ENCODE measurements at places on chromosomes 11 and 22.
A peak's percentile ranks its signal among the peaks of the same experiment; 100 is the strongest.

DNA sequence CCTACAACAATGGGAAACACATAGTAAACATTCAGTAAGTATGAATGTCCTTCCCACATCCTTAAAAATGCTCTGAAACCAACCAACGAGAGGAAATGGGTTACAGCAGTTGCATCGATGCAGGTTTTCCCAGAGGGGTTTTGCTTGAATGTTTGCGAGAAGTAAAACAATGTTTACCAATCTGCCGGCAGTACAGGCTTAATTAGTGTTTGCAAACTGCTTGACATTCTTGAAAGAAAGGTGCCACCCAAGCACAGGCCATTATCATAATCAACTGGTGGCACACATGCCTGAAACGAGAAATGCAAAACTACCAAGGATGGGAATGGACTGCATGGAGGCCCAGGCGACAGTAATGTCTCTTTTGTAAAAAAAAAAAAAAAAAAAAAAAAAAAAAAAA lies 27.1 kb upstream of the OPCML start:
- no peak for DNase-seq

DNA sequence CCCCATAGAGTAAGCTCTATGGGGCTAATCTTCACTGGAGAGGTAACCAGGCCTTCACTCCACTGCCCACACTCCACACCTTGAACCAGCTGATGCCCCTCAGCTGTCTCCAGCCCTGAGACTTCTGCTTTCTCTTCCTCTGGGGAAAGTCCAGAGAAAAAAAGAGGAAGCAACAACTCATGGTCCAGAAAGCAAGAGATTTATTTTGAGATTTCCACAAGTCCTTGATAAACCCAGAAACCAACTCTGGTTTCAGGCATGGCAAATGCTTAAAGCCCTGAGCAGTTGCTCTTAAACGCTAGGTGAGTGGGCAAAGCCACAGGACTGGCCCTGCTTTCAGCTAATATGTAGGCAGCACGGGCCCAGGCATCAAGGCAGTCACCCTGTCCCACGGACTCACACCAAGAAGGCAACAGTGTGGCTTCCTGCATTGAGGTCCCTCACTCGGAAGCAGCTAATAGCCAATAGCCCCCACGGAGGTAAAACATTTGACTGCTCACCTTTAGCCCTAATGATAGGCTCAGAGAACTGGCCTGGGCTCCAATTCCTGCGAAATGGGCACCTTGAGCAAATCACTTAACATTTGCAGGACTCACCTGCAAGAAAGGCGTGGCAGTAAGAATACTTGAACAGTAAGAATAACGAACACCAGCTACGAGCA lies 4.3 kb downstream of the CYB561A3 start:
- DNase-seq: no peak

GRCh38 chr11:130513132-130513531 lies 64.7 kb downstream of the ADAMTS15 start:
- DNase-seq: peak; percentile 18

DNA sequence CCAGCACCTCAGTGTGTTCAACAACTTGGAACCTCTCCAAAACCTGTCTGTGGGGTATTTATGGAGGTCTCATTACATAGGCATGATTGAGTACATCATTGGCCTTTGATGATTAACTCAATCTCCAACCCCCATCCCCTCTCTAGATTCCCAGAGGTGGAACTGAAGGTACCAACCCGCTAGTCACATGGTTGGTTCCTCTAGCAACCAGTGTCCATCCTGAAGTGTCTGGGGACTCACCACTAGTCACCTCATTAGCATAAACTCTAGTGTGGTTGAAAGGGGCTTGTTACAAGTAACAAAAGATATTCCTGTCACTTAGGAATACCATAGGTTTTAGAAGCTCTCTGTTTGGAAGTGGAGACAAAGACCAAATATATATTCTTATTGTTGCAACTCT lies 40.3 kb downstream of the SIK2 start:
- DNase-seq: no peak

GRCh38 chr11:749731-750130 lies 2.5 kb downstream of the TALDO1 start:
- no peak for DNase-seq

- DNase-seq: no peak
Measured at GRCh38 chr22:25908755-25909154, 166.8 kb downstream of the MYO18B start.

DNA sequence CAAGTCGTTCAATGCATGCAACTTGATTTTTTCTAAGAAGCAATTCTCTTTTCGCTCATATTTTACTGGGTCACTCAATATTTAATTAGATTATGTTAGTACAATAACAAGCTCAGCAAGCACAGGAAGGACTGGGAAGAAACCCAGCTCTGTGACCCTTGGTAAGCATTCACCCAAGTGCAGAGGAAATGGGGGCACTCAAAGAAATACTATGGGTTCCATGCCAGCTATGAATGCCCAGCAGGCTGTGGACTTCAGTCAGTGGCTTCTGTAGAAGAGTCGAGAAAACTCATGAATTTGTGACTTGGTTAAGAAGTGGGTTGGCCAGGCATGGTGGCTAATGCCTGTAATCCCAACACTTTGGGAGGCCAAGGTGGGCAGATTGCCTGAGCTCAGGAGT lies 123.6 kb downstream of the GALNT18 start:
- no peak for DNase-seq

DNA sequence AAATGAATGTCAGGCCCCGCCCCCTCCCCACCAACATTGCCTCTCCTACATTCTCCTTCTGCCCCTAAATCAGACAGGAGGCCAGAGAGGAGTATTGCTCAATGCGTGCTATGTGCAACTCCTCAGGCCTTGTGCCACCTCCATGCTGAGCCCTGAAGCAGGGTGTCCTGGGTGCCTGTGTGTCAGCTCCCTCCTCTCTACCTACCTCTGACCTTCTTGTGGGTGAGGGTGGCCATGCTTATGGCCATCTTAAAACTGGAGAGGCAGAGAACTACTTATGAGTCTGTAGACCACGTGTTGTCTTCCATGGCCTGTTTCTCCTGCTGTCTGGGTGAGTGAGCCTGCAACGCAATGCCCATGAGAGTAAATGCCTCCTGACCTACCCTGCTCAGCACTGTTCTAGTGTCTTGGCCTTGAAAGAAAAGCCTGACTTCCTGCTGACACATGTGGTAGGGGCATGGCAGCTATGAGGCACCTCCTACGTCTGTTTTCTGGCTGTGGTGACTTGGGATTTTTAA lies 10.5 kb downstream of the MCAM start:
- DNase-seq: no peak

GRCh38 chr22:27576815-27577573 lies 224.6 kb downstream of the MN1 start:
- no peak for DNase-seq

GRCh38 chr11:4125141-4125540 lies 30.5 kb downstream of the RRM1 start:
- no peak for DNase-seq

DNA sequence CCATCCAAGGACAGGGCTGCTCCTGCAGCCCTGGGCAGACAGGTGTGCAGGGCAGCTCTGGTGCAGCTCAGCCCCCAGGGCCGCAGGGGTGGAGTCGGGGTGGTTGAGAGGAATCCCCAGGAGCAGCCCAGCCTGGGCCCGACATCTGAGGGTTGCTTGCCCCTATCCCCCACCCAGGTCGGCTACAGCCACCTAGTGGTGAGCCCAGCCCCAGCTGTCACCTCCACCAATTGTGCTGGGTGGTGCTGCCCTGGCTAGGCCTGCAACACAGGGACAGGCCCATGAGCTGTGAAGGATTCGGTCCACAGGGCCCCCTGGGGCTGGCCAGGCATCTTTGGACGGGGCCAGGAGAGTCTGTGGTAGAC lies 29.6 kb downstream of the RTN4R start:
- peak; percentile 68 for DNase-seq

DNA sequence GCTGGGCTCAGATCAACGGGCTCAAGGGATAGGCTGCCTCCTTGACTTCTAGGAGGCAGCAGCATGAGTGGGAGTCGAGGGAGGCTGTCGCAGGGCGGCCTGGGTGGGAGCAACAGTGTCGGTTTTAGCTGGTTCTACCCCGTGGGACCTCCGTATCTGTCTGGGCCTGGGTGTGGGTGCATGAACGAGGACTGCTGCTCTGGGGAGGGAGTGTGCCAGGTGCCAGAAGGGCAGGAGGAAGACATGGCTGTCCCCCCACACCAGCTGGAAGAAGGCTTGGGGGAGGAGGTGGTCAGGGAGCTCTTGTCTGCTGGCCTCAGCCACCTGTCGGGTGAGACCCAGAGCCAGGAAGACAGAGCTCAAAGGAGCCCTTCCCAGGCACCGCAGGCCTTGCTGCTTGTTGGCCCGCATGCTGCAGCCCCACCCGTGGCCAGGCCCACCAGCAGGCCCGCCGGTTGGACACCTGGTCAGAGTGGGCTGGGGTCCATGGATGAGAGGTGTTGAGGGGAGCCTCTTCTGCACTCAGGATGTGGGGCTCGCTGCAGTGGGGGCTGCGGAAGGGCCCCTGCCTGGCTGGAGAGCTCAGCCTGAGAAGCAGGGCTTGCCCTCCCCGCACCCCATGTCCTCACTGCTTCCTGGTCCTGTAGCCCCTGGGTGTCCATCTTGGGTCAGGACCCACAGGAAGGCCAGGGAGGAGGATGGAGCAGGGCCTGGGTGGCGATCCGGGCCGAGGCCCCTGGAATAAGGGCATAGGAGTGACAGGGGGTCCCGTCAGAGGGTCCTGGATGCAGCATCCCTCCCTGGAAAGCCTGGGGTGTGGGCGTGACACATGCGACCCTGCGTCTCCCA lies 3.4 kb downstream of the CEND1 start:
- no peak for DNase-seq

- DNase-seq: no peak
Measured at GRCh38 chr11:32435511-32435941, at the start of gene WT1. WT1 (minus strand) TSS chr11:32435539.

- DNase-seq: no peak
Measured at GRCh38 chr11:1652026-1652425, 22.5 kb downstream of the KRTAP5-5 start.

- no peak for DNase-seq
Measured at GRCh38 chr11:119372260-119373058, 9.0 kb downstream of the USP2 start.

DNA sequence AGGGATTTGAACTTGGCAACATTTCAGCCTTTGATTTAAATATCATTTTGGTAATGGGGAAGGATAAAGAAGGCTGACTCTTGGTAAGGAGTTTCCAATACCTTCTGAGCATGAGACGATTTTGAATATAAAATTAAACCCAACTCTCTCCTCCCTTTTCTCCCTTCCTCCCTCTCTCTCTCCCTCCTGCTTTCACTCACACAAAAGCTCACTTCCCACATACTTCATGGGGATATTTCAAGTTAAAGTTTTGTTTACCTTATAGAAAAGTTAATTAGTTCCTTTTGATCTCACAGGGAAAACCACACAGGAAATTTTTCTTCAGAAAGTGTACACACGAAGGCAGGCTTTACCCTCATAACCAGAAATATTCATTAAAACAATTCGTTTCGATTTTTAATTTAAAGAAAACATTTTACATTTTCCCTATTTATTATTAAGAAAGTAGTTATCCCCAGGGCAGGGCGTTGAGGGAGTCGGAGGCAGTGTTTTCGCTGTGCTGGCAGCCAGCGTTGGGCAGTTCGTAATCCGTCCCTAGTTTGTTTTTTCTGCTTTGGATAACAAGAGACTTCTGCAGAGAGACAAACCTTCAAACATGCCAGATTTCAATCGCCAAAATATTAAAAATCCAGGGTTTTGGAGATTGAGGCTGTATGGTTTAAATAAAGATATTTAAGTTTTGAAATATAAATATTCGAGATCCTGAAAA lies 25.3 kb upstream of the ALX4 start:
- no peak for DNase-seq

- no peak for DNase-seq
Measured at GRCh38 chr11:16876053-16876752, 137.8 kb downstream of the C11orf58 start.

DNA sequence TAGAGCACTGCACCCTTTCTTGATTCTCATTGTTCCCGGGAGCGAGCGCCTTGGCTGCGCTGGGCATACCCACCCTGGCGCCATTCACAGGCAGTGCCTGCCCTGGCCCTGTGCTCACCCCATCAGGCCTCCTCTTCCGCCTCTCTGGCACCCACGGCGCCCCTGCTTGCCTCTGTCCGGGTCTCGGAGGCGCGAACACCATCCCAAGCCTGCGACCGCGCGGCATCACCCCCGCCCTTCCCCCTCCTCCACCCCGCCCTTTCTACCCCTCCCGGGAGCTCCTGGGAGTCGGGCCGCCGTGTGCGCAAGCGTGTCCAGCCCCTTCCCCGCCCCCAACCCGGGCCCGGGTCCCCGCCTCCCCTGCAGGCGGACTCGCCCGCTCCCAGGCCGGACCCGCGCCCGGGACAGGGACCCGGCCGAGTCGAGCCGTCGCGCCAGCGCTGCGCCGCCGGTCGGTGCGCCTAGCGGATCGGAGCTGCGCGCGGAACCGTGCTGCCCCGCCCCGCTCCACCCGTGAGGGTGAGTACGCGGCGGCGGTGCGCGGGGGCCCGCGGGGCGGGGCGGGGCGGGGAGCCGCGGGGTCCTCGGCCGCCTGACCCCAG lies at the start of gene ST3GAL4:
Gene ST3GAL4, plus strand, starts transcription at position 363 of the 602 bp plus-strand sequence. CDS start 50,470 bp downstream, outside the sequence.
- peak; percentile 75 for DNase-seq

DNA sequence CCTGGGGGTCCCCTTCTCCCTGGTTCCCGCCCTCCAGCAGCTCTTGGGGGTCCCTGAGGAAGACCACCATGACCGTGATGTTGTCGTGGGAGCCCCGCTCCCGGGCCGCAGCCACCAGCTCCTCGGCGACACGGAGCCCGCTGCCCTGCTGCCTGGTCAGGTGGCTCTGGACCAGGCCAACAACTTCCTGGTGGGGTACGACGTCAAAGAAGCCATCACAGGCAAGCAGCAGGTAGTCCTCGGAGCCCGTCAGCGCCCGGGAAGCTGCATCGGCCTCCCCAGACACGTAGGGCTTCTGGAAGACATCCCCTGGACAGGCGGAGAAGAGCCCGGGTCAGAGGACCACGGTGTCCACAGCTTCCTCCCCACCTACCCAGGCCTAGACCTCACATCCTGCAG lies 29.5 kb downstream of the PPM1F start:
- DNase-seq: no peak

GRCh38 chr11:11293798-11294550 lies 59.1 kb downstream of the CSNK2A3 start:
- no peak for DNase-seq

DNA sequence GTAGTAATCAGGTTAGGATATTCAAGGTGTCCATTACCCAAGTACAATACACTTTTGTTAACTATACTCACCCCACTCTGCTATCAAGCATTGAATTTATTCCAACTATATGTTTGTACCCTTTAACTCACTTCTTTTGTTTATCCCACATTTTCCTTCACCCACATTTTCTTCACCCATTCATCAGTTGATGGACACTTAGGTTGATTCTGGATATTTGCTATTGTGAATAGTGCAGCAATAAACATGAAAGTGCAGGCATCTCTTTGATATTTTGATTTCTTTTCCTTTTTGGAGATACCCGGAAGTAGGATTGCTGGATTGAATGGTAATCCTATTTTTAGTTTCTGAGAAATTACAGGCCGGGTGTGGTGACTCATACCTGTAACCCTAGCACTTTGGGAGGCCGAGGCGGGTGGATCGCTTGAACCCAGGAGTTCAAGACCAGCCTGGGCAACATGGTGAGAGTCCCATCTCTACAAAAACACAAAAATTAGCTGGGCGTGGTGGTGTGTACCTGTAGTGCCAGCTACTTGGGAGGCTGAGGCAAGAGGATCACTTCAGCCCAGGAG lies 6.5 kb downstream of the TMEM25 start:
- no peak for DNase-seq
